GOT3 (cell line): ENCODE measurements at places on chromosomes 5 and 9.

GRCh38 chr9:113533335-113534225 is 70.1 kb downstream of the RGS3 start:
- DNase-seq = no peak

- no peak for DNase-seq
Measured at GRCh38 chr5:142072488-142072887, 36.1 kb upstream of the NDFIP1 start.

- DNase-seq = no peak
Measured at GRCh38 chr9:113541019-113541900, 77.7 kb downstream of the RGS3 start.

DNA sequence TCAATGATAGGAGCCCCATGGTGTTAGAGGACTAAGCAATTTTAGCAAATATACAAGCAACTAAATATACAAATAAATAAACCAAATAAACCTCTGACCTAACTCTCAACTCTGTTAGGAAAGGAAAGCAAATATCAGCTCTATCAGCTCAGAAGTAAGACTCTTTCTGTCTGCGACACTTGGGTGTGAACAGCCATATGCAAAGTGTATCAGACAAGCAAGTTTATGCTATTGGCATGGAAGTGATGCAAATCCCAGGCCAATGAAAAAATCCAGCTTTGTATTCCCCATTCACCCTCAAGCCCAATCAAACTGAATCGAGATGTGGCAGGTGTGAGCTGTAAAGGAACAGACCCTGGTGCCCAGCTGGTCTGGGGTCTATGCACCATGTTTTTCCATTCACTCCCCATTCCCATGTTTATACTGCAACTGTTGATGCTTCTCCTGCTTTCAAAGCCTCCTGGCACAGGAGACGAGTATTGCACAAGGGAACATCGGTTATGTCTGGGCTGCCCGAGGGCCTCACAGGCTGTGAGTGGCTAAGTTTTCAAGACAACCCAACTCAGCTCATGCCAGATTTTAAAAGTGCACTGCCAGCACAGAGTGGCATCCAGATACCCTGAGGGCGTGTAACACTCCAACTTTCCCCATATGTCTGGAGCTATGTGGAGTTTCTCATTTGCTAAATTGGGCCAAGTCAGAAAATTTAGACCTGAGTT is 73.1 kb downstream of the FEM1C start:
- no peak for DNase-seq

- no peak for DNase-seq
Measured at GRCh38 chr9:89523948-89524347, 26.0 kb upstream of the SEMA4D start.

DNA sequence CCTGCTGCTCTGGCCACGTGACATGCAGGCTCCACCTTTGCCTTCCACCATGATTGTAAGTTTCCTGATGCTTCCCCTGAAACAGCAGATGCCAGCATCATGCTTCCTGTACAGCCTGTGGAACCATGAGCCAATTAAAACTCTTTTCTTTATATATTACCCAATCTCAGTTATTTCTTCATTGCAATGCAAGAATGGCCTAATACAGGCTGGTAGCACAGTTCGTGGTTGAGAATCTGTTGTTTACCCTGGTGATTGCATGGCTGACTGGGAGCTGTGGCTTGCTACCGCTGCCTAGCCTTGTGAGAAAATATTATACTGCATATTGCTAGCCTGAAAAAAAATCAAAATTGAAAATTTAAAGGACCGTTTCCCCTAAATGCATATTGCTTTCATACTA is 44.8 kb upstream of the PTPN3 start:
- no peak for DNase-seq

GRCh38 chr5:14872070-14872989 is 752 bp upstream of the ANKH start:
- DNase-seq = no peak

- DNase-seq = no peak
Measured at GRCh38 chr5:107359033-107359915, 311.5 kb downstream of the EFNA5 start.

DNA sequence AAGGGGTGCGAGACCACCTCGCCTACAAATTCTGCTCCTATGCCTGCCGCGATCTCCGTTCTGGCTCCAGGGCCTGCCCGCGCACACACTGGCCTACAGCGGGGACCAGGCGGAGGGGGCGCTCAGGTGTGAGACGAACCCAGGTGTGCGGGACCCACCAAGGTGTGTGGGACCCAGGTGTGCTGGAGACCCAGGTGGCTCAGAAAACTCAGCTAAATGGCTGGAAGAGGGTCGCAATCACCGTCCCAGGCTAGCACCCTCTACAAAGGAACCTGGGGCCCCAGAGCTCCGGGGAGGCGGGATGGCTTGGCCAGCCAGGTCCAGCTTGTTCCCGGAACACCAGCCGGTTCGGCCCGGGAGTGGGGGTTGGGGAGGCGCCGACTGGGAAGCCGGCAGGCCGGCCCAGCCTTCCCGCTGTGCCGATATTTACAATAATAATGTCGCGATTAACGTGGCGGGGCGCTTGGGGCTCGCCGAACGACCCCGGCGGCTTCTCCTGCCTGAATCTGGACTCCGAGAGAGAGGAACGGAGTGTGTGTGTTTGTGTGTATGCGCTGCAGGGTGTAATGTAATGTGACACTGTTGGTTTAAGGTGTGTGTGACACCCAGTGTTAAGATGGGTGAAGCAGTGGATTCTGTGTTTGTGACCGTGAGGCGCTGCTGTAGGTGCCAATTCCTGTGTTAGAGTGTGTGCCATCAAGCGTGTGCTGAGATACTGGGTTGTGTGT is 1.4 kb downstream of the PCDH1 start:
- no peak for DNase-seq

GRCh38 chr5:65813174-65813573 is 91.2 kb downstream of the NLN start:
- no peak for DNase-seq

DNA sequence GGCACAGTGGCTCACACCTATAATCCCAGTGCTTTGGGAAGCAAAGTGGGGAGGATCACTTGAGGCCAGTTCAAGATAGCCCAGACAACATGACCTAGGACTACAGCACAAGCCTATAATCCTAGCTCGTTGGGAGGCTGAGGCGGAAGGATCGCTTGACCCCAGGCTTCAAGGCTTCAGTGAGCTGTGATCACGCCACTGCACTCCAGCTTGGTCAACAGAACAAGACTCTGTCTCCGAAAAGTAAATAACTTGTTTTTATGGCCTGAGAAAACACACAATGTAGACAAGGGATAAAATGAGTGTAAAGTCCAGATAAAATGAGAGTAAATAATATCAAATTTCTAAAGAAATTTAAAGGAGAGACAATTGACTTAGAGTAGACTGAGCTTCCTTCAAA is 26.3 kb downstream of the SHLD3 start:
- no peak for DNase-seq

DNA sequence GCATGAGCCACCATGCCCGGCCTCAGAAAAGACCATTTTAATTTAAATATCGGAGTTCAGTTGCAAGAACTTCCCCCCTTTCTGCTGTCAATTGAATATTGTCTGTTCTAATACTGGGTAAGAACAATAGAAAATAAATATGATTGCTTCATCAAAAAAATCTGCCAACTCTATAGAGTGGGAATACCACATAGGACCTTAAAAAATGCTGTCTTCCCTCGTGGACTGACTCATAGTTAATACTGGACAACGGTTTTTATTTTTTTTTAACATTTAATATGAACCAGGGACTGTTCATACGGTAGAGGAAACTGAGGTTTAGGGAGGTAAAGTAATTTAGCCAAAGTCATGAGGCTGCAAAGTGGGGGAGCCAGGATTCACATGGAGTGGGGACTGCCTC is 9.7 kb downstream of the ZNF462 start:
- no peak for DNase-seq

- no peak for DNase-seq
Measured at GRCh38 chr9:131487621-131488031, 15.1 kb upstream of the POMT1 start.

GRCh38 chr9:21287280-21287679 is 17.8 kb downstream of the IFNA5 start:
- no peak for DNase-seq
